NCI-H1930 (cell line): ENCODE measurements at places on chromosomes 6 and 20.

GRCh38 chr20:44552050-44552449, 30.2 kb upstream of the SERINC3 start:
- no peak for DNase-seq

DNA sequence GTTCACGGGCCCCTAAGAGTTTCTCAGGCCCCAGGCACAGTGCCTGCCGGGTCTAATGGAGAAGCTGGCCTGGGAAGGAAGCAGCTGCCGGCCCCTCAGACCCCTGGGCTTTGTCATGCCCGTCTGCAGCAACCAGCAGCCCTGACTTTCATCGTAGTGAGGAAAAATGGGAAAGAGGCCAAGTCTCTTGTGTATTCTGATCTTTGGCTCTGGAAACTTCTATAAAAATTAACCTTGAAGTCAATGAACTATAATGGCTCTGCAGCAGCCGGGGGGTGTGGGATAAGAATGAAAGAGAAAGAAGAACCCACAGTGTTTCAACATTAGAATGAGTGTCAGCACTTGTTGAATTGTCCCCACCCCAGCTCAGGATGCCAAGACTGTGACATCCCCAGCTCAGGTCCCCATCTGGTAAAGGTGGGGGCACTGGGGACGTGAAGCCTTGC, 12.9 kb downstream of the TGM2 start:
- DNase-seq, result no peak

GRCh38 chr20:4050203-4050980, 35.0 kb upstream of the RNF24 start:
- no peak for DNase-seq

GRCh38 chr20:46108435-46108841, 9.7 kb upstream of the CD40 start:
- no peak for DNase-seq

- DNase-seq, result no peak
These were observed 1.7 kb downstream of the FAM184A start for GRCh38 chr6:119076576-119077390.

- no peak for DNase-seq
These were observed 103.3 kb downstream of the IBTK start for GRCh38 chr6:82144007-82144851.

DNA sequence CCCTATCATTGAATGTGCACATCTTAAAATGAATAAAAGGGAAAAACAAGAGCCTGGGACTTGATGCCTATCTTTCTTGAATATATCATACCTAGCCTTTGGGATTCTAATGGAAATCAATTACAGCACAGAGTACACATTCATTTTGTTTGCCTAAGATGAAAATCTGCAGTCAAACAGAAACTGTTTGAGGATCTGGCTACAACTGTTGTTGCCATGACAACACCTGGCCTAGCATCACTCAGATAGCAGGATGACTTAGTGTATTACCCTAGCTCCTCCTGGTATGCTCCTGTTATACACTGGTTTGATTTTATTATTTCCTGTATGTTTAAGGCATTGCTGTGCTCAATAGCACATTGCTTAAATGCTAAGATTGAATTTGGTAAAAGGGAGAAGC, 71.5 kb upstream of the LAMP5 start:
- no peak for DNase-seq

- DNase-seq, result no peak
These were observed 159.0 kb upstream of the BEND3 start for GRCh38 chr6:107274288-107274687.

DNA sequence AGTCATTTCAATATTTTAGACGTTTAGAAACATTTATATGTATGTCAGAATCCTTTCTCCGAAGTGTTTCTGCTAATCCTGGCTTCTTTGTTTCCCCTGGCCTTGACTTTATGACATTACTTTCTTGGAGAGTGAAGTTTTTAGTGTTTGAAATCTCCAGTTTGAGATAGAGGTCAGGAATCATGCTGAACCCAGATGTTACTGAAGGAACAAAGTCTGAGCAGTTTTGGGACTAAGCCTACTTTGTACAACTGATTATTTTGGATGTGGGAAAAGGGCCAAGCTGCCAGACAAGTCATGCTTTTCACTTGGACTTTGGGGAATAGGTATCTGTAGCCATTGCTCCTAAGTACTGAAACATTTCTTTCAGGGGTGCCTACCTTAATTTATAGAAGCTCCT, 2.3 kb downstream of the RNF144B start:
- DNase-seq, result no peak
